ENCODE measurements at places on chromosomes 1 and 21.

- DNase-seq: no peak
These were observed 25.0 kb upstream of the EPHB2 start for GRCh38 chr1:22685591-22686059.

- no peak for DNase-seq
These were observed 8.3 kb downstream of the HMGCL start for GRCh38 chr1:23816906-23817305.

- DNase-seq: no peak
These were observed 3.6 kb upstream of the NUP210L start for GRCh38 chr1:154158307-154159125.

GRCh38 chr1:20682571-20683236 lies 21.5 kb upstream of the DDOST start:
- no peak for DNase-seq

- DNase-seq: no peak
These were observed 32.4 kb upstream of the SRP9 start for GRCh38 chr1:225745273-225745672.

DNA sequence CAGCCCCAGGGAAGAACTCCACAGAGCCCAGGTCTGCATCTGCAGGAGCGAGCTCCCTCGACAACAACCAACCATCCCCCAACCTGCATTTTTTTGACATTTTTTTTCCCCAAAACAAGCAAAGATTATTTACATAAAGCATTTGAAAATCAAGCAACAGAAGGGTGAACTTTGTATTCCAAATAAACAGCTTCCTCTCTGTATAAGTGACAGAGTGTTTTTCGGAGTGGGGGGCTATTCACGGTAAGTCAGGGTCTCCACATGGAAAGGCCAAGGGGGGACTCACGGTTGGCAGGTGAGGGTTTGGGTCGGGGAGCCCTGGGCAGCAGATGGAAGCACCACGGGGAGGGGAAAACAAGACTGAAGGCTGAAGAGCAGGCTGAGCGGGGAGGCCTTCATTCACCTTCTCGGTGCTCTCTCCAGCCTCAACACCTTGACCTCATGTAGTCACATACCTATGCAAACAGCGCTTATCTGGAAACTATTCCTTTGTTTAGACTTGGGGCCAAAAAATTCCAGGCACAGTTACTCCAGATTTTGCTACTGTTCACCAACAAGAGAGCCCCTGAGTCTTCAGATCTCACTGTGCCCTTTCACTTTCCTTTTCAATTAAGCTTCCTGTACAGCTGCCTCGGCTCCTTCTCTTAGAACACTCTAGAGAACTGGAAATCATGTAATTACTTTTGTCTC lies 27.6 kb downstream of the C2CD2 start:
- no peak for DNase-seq

DNA sequence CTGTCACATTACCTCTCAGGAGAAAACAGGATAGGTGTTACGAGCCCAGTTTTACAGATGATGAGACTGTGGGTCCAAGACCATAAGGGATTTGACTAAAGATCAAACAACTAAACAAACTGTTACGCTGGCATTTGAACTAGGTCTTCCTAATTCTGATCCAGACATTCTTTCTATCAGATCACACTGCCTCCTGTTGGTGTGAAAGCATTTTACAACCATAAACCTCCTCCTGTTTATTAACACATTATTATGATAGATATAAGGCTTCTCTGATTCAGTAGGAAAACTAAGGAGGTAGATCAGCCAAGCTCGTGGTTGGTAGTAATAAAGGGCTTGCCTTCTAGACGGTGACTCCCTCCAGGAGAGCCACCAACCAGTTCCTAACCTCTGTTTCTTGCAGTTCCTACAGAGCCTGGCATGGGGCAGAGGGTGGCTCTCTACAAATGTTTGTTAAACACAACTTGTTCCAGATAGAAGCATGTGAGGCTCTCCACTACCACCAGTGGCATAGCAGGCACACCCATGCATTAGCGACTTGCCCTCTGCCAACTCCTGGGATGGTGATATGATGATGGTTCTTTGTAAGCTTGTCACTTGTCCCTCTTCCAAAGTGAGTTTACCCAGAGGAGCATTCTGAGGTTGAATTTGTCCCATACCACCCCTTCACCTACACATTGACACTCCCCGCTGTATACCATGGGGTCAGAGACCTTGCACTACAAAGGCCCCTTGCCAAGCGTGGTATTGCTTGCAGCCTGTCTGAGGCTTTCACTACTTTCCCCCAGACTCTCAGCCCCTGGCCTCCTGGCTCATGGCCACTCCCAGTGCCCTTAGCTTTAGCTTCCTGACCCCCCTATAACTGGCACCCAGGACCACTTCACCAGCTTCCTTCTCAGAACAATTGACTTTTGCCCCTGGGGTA lies 96.4 kb upstream of the HOOK1 start:
- DNase-seq: no peak

DNA sequence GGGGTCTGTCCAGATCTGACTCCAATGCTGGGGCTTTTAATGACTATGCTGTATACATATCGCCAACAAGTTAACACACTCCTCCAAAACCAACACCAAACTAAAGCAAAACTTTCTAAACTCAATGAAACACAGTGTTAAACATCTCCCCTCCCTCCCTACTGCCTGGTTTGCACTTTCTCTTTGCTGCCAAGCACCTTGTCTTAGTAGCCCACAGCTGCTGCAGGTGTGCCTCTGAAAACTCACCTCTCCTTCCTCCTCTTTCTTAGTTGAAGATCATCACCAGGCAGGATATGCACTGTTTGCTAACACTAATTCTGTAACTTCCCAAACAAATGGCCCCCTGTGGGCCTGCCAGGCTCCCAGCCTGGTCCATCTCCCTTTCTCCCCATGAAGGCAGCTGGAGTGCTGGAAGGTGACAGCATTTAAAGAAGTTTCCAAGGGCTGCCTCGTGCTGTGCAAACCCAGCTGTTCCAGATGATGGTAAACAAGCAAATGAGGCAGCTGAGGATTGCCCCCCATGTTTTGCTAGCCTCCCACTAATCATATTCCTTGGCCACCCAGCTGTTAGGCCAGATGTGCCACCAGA lies 213.7 kb downstream of the ASTN1 start:
- DNase-seq: no peak

- DNase-seq: no peak
These were observed 439.4 kb downstream of the PTPRU start for GRCh38 chr1:29675481-29676263.

DNA sequence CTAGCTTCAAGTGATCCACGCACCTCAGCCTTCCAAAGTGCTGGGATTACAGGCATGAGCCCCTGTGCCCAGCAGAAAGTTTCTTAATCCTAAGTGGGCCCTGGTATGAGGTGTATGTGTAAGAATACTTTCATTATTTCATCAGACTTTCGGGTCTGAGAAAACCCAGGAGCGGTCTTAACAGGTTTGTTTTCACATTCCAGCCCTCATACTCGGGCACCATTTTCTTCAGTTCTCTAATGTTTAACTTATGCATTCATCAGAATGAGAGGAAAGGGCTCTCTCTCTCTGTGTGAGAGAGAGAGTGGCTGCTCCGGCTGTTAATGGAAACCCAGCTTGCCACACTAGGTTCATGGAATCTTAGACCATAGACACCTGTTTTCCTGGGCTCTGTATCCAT lies 4.2 kb upstream of the PADI1 start:
- DNase-seq: no peak

DNA sequence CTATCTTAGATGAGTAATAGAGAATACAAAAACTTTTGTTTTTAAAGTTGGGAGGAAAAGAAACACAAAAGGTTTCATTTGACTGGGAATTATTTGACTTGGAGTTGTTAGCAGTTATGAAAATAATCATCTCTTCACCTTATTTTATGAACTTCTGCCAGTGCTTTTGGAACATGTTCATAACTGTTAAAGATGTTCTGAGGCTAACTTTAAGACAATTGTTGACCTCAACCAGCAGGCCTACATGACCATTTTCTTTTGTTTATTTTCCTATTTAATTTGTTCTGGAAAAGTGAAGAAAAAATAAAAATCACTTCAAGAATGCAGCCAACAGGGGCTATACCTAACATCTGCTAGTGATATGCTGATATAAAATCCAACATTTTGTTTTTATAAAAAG lies 37.4 kb downstream of the JAM2 start:
- DNase-seq: no peak
